ENCODE measurements at places on chromosomes 3 and 15.

- DNase-seq, result peak; percentile 59
These were observed 59.9 kb downstream of the LRRFIP2 start for GRCh38 chr3:37114251-37115145.

- peak; percentile 2 for DNase-seq
These were observed 1.6 kb upstream of the PPM1L start for GRCh38 chr3:160754371-160754854.

GRCh38 chr3:11566916-11567315 is 76.8 kb downstream of the VGLL4 start:
- DNase-seq, result no peak

DNA sequence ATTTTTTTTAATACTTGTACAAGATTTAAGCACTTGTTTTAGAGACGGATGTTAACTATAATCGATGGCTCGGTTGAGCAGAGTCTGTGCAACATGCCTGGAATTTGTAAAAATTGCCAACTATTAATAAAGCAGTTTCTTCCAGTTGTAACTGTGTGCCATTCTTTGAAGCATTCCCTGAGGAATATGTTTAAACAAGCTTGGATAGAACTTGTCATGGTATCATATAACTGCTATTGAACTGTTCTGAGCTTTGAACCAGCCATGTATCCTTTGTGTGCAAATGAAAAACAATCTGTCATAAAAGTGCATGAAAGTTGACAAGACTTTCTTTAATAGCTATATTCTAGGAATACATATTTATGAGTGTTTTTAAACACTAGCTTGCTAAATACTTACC is 45.8 kb upstream of the UBE2E2 start:
- DNase-seq, result no peak
